ENCODE measurements at places on chromosomes 2 and 18. TPM values are rescaled to one million over a fixed set of nuclear protein-coding genes. Genes with fewer than 3 reads are reported as not detected.

DNA sequence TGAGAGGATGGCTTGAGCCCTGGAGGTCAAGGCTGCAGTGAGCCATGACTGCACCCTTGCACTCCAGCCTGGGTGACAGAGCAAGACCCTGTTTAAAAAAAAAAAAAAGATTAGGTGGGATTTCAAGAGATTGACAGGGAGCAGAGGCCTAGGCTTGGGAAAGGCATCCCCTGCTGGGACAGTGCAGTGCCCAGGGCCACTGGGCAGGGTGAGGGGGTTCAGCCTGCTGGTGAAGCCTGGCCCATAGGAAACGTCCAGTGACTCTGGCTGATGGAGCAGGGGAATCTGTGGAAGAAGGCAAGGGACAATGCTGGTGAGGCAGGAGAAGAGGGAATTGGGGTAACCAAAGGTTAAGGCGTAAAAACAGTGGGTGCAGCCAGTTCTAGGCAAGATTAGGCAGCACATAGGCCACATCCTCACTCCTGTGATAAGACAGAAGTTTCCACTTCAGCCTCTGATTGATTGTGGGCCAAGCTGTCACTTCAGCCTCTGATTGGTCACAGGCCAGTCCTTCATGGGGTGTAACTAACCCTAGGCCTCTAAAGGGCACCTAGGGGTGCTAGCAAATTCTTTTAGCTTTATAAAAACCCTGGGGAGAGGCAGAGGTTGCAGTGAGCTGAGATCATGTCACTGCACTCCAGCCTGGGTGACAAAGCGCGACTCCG is 128.6 kb downstream of the MSH2 start:
- no peak for DNase-seq

DNA sequence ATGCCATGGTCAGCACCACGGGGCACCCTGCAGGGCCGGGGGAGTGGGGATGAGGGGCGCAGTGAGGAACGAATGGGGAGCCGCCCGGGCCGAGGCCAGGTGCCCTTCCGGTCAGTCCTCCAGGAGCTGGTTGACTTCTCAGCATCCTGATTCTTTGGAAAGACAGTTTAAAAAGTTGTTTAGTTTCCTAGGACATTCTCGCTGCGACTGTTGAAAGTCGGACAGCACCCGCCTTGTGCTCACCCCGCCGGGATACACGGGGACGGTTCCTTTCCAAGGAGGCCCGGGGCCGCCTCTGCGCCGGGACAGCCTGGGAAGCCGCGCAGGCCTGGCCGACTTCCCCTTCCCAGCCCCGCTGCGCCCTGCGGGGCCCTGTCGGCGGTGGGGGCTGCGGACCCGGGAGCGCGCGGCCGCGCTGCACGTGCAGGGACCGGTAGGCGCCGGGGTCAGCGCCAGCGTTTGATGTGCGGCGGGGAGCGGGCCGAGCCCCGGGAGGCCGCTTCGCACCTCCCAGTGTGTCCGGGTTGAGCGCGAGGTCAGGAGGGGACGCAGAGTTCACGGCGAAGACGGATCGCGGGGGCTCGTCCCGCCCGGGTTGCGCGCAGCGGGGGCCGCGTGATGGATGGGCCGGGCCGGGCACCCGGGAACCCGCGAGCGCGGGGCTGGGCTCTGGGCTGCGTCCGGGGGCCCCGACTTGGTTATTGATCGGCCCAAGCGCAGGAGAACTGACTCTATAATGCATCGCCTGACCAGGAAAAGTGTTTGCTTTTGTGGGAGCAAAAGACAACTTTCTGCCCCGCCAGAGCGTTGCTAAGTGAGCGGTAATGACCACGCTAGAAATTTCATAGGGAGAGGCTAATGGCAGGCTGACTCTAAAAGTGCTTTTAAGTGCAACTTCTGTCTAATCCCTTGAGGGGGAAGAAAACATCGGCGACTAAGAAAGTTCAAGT is 28.0 kb upstream of the SMIM21 start:
- no peak for DNase-seq

GRCh38 chr2:37849911-37850310 is 75.2 kb upstream of the RMDN2 start:
- peak; percentile 59 for DNase-seq

DNA sequence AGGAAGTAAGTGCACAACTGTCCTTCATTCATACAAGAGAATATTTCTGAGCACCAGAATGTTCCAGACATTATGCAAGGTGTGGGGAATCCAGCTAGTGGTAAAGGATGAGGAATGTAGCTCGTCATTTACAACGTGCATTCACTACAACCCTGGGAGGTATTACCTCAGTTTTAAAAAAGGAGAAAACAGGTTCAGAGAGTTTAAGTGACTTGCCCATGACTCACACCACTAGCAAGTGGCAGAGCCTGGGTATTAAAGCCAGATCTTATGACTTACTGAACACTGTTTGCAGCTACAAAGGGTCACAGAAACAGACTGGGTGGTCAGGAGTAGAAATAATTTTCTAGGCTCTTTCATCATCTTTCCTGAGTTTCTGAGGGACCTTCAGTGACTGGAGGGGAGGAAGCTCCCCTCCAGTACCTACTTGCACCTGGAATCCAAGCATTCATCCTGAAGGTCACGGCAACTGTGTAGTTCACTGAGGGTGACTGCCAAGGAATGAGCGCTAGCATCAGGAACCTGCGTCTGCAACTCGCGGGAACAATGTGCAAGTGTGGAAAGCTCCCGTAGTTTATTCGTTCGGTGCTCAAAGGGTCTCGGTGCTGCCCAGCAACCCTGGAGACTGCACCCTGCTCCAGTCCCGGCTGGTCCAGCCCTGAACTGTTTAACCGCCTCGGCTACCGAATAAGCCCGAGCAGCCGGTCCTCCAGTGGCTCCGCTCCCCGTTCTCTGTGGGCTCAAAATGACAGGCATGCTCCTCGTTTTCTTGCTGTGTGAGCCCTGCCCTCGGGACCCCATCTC is 647 bp downstream of the CCDC121 start:
- DNase-seq, result peak; percentile 34

DNA sequence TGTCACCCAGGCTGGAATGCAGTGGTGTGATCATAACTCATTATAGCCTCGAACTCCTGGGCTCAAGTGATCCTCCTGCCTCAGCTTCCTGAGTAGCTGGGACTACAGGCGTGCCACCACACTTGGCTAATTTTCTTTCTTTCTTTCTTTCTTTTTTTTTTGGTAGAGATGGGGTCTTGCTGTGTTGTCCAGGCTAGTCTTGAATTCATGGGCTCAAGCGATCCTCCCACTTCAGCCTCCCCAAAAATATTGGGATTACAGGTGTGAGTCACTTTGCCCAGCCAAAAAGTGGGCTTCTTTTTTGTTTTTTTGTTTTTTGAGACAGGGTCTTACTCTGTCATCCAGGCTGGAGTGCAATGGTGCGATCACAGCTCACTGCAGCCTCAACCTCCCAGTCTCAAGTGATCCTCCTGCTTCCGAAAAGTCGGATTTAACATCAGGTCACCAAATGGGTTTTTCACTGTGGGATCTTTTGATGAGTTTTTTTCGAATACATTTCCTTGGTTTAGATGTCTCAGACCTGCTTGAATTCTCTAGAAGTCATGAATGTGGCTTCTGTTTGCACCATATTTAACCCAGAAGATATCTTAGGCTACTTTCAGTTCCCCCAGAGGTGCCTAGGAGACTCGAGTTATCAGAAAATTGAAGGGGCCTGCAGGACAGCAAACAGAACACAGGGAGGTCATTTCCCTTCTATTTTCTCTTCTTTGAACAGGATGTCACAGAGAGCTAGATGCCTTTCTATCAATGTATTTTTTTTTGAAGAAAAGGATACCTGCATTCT is 8.9 kb downstream of the RAB31 start:
- DNase-seq, result no peak

GRCh38 chr2:71863396-71863795 is 284.3 kb downstream of the CYP26B1 start:
- DNase-seq, result no peak

- DNase-seq, result no peak
Observed at GRCh38 chr18:55744206-55744605, 156.2 kb upstream of the TCF4 start.

- no peak for DNase-seq
Observed at GRCh38 chr2:218075975-218076811, 7.1 kb downstream of the RUFY4 start.

DNA sequence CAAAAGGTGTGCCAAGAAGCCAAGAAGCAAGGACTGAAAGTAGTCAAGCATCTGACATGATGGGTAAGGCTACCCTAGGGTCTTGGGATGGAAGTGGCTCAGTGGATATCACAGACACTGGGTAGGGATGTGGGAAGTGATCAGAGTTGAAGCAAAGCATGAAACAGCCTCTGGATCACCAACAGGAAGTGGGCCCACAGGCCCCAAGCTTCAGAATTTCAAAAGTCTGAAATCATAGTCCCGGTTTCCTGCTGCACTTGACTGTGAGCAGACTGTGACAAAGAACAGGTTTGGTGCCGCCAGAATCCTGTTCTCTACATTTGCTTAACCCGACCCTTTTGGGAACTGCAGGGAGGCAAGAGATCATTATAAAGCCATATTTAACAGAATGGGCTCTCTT is 57.4 kb downstream of the SP100 start:
- DNase-seq, result peak; percentile 62

- DNase-seq, result no peak
Observed at GRCh38 chr2:8511868-8512612, 169.8 kb upstream of the ID2 start.

DNA sequence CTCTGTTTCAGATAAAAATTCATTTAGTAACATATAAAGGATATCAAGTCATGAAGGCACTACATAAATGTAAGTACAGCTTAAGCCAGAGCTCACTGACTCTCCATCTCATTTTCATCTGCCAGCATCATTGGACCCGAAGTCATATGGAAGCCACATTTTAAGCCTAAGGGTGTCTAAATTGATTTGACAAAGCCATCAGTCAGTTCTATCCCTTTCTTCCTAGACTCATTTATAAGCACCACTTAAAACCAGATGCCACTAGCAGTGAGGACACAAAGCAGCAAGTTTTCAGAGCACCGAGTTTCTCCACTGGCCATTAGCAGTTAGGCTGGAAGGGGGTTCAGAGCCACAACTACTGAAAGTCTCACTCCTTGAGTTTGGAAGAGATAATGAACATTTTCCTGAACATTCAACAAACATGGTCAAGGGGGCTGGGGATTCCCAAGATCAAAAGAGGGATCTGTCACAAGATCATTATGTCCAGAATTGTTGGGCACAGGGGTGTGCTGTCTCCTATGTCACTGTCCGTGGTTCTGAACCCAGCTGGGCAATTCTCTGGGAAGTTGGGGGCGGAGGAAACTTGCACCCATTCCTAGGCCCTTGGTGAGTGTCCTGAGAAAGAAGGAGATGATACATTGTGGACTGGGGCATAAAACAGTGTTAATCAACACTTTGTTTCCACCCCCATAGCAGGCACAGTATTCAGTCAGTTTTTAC is 158.5 kb upstream of the LMAN1 start:
- DNase-seq, result no peak

- DNase-seq, result peak; percentile 50
Observed at GRCh38 chr2:165016772-165017411, 61.6 kb upstream of the SLC38A11 start.

DNA sequence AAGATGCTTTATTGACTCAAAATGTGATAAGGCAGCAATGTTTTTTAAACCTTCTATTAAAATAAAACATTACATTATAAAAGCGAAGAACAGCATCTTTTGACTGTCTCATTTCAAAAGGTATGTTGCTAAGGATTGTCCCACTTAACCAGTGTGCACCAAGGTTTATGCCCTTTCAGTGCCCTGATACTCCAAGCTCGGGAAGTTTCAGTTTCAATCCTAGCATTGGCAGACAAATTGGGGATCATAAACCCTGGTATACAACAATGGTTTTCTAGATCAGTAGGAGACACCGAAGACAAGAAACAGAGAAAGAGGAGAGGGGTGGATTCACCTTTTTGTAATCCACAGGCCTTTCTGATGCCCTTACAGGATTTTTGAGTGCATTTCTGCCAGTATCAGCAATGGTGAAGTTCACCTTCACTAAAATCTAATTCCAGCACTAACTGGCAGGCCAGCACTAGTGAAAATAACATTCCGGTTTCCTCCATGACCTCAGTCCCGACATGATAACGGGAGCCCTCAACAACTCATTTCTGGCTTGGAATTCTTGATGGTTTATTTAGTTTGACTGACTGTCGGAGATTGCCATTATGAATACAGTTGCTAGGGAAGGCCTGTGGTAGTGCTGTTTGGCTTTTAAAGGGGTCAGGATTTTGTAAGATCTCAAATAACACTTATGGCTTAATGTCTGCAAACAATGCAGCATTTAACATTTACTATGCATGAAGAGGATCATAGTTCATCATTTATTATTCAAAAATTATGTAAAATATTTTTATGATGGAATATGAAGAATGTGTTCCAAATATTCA is 33.3 kb upstream of the FIGN start:
- DNase-seq, result no peak

DNA sequence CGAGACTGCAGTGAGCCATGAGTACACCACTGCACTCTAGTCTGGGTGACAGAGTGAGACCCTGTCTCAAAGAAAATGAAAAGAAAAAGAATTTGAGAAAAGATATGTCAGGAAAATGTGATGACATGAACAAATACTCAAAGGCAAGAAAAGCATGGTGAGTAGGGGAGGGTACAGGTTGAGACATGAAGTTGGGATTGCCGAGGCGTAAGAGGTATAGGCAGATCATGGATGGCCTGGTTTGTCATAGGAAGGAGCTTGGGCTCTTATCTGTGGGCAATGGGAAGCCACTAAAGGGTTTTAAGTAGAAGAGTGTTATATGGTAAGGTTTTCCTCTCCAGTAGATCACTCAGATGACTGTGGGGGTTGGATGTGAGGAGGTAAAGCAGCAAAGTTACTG is 32.3 kb downstream of the SPAST start:
- no peak for DNase-seq

GRCh38 chr2:120939595-120940318 is 204.1 kb downstream of the GLI2 start:
- no peak for DNase-seq

DNA sequence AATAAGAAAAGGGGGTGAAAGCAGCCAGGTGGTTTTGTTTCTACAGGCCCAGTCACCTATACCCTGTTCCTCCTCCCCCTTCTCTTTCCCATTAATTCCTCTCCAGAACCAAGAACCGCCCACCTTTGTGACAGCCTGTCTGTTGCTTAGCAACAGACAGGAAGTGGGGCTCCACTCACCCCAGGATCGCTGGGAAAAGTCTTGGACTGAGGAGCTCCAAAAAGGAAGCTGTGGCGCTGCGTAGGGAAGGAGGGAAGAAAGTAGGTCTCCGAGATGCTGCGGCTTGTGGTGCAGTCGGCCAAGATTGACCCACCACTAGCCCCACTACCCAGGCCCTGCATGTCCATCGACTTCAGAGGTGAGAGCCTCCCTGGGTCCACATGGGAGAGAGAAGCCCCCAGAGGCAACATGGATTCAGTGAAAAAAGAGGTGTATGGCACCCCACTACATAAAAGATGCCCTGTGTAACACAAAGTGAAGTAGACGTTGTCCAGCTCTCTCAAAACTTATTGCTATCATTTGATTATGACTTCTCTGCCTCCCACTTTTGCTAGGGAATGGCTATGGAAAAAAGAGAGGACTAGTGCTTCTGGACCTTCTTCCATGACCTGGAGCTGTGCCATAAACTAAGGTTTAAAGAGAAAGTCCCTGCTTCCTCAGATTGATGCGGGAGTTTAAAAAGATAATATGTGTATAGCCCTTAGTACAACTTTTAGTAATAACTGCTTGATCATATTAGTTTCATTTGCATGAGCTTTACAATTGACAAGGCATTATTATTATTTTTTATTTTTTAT is at the start of gene FER1L5:
Gene FER1L5, plus strand, starts transcription at position 201 of the 797 bp plus-strand sequence. Its CDS starts 73 bp downstream, at position 274.
- no peak for DNase-seq

Gene IL1RL1
- 0.43 TPM for total RNA-seq

Gene SNED1
- total RNA-seq, result 0.35 TPM

Gene PRKAG3
- total RNA-seq, result not detected

Gene ACTR2
- 358 TPM for total RNA-seq

Gene ACADL
- not detected for total RNA-seq

Gene MOCOS
- total RNA-seq, result not detected

Gene TSPYL6
- not detected for total RNA-seq

Gene LRRTM4
- total RNA-seq, result not detected

Measured in activated naive CD4-positive, alpha-beta T cell treated with anti-CD3 and anti-CD28 coated beads for 36 hours (primary cell).